ENCODE measurements at places on chromosomes 1 and 21.

DNA sequence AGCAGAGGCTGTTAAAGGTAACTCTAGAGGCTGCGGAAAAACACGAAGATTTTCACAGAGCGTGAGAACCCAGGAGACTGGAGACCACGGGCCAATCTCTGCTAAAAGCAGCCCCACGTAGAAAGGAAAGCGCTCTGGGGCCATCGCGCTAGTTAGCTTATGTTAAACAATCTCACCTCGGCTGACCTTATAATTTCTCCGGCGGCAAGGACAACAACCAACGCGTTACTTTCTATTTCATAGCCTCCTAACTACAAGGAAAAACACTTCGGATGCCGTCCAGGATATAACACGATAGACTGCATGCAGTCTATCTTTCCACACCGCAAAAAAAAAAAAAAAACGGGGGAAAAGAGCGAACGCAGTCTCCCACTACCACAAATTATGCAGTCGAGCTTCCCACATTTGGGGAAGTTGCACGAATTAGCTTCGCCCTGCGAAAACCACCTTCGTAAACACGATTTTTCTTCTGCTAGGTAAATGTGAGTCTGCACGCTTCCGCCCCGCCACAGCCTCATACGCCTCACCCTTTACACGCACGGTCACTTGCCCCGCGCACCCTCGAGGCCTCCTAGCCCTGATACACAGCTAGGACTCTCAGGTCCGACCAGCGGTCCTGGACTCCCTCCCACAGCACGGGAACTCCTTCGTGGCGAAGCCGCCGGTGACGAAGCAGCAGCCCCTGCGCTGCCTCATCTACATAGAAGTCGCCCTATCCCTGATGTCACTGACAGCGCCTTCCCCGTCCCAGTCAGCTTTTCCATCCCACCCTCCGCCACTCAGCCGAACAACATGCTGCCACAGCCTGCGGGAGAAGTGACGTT, 87.8 kb downstream of the PRKAB2 start:
- peak; percentile 71 for DNase-seq

DNA sequence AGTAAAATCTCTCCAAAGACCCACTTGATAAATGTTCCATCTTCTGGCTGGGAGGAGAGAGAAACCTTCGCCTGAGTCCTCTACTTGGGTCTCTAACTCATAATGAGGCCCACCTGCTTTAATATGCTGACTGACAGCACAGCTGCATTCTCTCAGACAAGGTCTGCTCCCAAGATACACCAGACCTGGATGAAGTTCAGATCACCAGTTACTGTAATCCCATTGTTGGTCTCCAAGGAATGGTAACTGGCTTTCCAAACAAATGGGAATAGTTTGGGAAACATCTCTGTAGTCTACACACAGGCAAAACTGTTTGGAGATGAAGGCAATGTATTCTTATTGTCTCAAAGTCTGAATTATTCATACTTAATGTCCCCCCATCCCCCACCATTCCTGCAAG, 27.9 kb upstream of the COL24A1 start:
- no peak for DNase-seq

- no peak for DNase-seq
Observed at GRCh38 chr1:84795966-84796600, 96.9 kb downstream of the LPAR3 start.

DNA sequence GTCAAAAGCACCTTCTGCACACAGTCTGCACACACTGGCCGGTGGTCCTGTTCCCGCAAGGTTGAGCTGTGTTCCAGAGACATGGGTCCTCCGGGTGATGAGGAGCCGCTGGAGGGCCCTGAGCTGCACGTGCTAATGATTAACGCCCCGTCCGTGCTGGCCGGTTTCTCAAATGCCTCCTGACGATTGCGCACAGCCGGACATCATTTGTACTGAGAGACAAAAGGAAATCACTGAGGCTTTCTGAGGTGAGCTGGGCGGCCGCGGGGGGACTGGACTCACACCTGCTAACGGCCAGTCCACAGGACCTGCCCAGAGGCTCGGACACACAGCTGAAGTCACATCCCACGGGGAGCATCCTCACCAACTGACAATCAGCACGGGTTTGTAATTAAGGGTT, 29.2 kb downstream of the POFUT2 start:
- DNase-seq = no peak

DNA sequence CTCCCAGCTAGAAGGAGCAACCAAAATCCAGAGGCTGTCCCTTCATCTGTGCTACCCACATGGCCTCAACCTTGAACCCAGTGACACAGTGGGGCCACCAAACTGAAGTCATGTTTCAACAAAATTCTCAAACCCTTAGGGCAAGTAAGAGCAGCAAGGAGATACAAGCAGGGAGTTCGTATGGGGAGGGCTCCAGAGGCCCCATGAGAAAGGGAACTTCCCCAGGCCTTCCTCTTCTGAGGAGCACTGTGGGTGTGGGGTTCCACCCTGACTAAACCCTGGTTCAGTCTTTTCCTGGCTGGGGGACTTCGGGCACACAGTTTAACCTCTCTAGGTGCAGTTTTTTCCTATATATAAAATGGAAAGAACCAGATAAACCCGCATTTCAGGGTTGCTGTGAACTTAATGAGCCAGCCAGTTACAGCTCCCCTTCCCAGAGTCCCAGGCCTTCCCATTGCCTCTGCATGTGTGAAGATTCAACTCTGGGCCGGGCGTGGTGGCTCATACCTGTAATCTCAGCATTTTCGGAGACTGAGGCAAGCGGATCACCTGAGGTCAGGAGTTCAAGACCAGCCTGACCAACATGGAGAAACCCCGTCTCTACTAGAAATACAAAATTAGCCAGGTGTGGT, 8.0 kb upstream of the THEMIS2 start:
- no peak for DNase-seq

DNA sequence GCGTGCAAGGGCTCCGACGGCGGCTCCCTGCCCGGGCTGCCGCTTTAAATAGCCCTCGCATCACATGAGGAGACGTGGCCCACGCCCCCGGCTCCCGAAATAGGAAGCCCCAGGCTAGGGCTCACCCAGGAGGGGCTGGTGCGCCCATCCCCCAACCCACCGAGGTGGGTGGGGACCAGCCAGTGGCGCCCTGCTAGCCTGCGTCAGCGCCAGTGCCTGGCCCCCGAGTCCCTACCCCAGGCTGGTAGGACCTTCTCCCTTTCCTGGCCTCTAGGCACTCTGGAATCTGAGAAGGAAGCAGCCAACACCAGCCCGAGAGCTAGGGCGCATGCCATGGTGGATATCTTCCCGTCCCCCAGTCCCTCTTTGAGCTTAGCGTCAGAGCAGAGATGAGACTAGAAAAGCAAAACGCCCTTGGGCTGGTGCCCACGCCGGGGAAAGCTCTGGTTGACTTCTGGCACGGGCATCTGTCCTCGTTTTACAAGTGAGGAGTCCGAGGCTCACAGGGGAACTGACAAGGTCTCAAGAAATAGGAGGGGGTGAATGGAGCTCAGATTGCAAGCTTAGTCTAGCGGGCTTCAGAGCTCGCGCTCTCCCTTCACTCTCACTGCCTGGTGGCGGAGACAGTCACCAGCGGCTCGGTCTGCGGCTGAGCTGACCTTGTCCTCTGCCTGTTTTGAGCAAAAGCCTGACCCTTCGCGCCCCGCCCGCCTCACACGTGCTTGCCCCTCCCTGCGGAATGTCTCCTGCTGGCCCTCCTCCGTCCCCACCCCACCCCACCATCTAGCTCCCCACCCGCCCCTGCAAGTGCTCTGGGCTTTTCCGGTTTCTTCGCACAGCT, at the start of gene FABP3:
TSS of gene FABP3 (minus strand) at position 21 of the 841 bp plus-strand sequence. CDS start 62 bp downstream, outside the sequence.
- DNase-seq = peak; percentile 73
